CD4-positive, CD25-positive, alpha-beta regulatory T cell (primary cell): ENCODE measurements at places on chromosomes 11 and 22. TPM values are rescaled to one million over a fixed set of nuclear protein-coding genes. Genes with fewer than 3 reads are reported as not detected.

- H3K27ac ChIP-seq: no peak overlapping the region
- H3K27me3 ChIP-seq: no peaks in the 10 kb centered on the region
- H3K4me3 ChIP-seq: no peak overlapping the region
- H3K4me1 ChIP-seq: no peaks in the 10 kb centered on the region
These were observed 77.1 kb downstream of the TP53I11 start for GRCh38 chr11:44873537-44873936.

DNA sequence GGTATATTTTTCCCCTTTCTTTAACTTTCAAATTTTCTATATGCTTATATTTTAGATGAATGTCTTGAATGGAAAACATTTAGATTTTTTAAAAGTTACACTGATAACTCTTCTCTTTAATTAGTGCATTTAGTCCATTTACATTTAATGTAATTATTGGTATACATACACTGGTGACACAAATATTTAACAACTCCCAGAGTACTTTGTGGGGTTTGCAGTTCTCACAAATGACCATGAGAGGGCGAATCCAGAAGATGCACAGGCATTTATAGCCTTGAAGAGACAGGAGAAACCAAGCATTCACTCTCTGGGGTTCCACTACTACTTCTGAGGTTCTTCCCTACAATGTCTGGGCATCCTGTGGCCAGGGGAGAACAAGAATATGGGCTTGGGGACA is 125.1 kb downstream of the TIMP3 start:
- no peaks in the 10 kb centered on the region for H3K27me3 ChIP-seq
- H3K27ac ChIP-seq: no peak overlapping the region
- no peak overlapping the region for H3K4me3 ChIP-seq
- no peaks in the 10 kb centered on the region for H3K36me3 ChIP-seq

DNA sequence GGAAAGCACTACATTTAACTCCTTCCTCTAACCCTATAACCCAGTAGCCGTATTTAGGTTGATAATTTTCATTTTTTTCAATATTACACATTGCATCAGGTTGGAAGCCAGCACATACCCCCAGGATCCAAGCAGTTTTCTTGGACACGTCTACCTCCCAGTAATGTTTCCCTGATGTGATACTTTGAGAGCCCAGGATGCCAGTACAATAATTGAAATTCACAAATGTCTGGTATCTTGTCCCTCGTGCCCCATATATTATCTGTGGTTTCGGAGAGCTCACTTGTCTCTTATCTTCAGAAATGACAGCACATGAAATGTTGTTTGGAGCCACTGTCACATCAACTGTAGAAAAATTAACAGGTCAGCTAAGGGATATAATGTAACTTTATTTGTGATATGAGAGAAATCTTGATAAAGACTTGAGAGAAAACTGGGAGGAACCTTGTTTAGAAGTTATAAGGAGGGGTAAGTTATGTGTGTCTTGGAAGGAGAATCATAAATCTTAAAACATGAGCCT is 19.8 kb downstream of the TRIM5 start:
- no peak overlapping the region for H3K27ac ChIP-seq
- peaks cover 33% of the 10 kb centered on the region for H3K36me3 ChIP-seq
- no peaks in the 10 kb centered on the region for H3K27me3 ChIP-seq
- no peaks in the 10 kb centered on the region for H3K4me1 ChIP-seq
- H3K4me3 ChIP-seq: no peak overlapping the region

DNA sequence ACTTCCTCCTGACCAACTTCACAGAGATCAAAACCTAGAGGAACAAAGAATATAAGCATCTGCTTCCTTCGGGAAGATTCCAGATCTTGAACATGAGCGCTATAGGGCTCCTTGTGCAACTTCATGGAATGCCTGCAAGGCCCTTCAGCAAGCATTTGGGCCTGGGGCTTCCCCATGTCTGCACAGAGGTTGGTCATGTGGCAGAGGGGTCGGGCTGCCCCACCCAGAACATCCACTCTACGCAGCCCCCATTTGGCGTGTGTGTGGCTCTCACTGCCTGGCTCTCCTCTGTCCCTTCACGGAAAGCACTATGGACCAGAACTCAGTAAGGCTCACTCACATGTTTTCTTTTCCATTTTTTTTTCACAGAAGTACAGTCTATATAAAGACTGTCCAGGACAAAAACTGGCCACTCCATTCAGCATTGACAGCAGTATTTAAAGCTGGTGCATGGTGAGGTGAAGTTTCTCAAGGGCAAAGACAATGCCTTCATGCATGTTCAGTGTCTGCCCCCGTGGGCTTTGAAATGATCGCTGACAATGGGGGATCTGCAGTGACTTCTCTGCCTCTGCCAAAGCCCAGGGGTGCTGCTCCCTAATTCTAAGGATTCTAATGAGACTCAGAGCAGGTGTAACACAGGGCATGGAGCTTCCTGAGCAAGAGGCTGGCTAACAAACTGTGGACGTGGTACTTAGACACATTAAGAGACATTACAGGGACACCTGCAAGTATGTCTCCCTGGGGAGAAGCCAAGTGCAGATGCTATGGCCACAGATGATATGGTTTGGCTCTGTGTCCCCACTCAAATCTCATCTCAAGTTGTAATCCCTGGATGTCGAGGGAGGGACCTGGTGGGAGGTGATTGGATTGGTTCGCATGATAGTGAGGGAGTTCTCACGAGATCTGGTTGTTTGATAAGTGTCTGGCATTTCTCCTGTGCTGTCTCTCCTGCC is 66.5 kb upstream of the PITPNB start:
- H3K36me3 ChIP-seq: no peaks in the 10 kb centered on the region
- H3K4me1 ChIP-seq: no peaks in the 10 kb centered on the region
- H3K27ac ChIP-seq: no peak overlapping the region
- no peaks in the 10 kb centered on the region for H3K27me3 ChIP-seq

DNA sequence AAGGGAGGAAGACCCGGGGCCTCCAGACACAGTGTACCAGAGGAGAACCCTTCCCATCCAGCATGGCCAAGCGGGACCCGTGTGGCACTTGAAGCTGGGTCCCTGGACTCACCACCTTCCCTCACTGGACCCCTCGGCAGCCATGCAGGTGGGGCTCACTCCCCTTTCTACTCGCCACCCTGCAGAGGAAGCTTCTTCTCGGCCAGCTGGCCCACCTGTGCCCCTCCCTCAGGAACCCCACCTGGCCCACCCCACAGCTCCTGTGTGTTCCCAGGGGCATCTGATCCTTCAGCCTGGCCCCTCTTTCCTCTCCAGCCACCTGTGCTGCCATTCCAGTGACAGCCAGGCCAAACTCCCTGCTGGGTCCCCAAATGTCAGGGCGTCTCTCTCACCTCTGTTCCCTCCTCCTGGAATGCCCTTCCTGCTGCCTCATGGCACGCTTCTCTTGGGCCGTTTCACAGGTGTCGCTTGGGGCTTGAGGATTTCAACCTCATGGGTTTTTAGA is 38.0 kb downstream of the IGF2 start:
- H3K27me3 ChIP-seq: no peaks in the 10 kb centered on the region
- H3K4me1 ChIP-seq: no peaks in the 10 kb centered on the region
- no peak overlapping the region for H3K27ac ChIP-seq
- no peak for DNase-seq

Gene BIK
- 8.7 TPM for polyA plus RNA-seq

Gene CASP5
- polyA plus RNA-seq: not detected

Gene JAM3
- 3.3 TPM for polyA plus RNA-seq

DNA sequence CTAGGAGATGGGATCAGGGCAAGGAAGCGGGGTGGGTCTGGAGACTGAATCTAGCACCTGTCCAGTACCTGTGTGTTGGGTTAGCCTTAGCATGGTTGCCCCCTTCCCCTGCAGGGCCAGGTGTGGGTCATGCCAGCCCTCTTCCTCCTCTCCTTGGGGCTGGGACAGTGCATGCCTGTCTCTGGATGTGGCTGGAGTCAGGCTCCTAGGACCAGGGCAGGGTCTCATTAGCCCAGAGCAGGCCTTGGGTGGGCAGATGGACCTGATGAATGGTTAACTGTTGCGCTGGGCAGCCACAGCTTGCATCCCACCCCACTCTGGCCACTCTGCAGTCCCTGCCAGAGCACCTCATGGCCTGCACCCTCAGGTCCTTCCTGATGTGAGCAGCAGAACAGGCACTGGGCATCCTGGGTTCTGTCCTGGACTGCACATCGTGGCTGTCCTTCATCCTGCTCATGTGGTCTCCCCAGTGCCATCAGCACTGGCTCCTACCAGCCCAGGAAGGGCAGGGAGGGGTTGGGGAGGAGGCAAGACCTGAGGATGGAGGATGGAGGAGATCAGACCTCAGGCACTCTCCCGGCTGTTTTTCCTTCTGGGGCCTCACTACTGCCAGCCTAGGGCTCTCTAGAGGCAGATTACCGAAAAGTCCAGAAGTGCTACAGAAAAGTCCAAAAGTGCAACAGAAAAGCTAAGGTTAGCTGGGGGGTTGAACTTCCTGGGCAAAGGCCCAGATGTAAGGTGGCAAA is 12.8 kb upstream of the CHRM1 start:
- H3K4me1 ChIP-seq: no peaks in the 10 kb centered on the region
- no peaks in the 10 kb centered on the region for H3K36me3 ChIP-seq
- H3K27me3 ChIP-seq: no peaks in the 10 kb centered on the region
- no peak overlapping the region for H3K4me3 ChIP-seq
- DNase-seq: no peak
- no peak overlapping the region for H3K27ac ChIP-seq

GRCh38 chr22:46364341-46365165 is 29.0 kb downstream of the TRMU start:
- peaks cover 4% of the 10 kb centered on the region for H3K4me1 ChIP-seq
- H3K4me3 ChIP-seq: no peak overlapping the region
- no peak for DNase-seq
- no peaks in the 10 kb centered on the region for H3K27me3 ChIP-seq
- no peaks in the 10 kb centered on the region for H3K36me3 ChIP-seq
- H3K27ac ChIP-seq: no peak overlapping the region

DNA sequence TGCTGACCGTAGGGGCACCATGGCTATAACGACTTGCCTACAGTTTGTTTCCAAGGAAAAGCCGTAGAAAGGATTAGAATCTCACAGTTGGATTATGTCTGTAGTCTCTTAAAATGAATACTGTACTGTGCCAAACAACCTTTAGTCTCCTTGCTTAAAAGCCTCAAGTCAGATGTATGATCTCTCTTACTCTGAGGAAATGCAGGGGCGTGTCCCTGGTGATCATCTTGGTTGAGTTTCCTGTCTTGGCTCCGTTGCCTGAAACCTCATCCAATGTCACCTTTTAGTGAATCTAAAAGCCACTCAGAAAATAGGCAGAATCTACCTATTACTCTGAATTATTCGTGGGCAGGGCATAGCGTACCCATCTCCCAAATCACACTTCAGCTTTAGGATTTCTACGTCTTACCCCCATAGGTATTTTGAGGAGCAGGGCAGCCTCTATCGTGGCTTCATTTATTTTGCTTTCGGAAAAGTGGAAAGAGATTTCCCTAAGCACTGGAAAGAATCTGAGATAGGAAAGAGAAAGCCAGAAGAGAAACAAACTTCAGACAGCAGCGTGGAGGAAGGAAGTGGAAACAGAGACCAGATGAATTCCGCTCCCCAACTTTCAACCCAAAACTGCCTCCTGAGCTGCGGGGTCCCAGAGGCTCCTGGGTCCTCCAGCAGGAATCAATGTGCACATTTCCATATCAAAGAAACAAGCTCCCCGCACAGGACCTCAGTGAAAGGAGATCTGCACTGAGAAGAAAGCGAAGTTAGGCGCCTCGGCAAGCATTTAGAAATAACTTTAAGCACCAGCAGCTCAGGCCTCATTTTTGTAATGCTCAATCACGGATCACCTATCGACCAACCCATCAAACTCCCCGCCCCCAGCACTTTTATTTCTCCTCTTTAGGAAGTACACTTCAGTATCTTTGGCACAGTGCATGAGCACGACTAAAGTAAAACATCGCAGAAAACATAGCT is 245.8 kb downstream of the ETS1 start:
- DNase-seq: peak; percentile 53
- H3K4me1 ChIP-seq: peaks cover 62% of the 10 kb centered on the region
- no peaks in the 10 kb centered on the region for H3K27me3 ChIP-seq
- peak overlapping the region; percentile 90 for H3K27ac ChIP-seq
- no peaks in the 10 kb centered on the region for H3K36me3 ChIP-seq

DNA sequence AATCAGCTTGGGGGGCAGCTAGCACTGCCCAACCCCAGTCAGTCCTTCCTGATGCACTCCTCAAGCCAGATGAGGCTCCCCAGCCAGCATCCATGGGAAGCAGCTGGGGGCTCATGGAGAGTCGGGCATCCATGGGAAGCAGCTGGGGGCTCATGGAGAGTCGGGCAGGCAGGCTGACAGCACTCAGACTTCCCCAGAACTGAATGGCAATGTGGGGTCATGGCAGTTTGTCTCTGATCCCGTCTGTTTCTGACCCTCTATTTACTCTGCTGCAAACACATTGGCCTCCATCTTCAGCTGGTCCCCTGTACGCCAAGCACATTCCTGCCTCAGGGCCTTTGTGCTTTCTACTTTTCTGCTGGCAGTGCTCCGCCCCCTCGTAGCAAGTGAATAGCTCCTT is 314.8 kb downstream of the NTM start:
- no peaks in the 10 kb centered on the region for H3K36me3 ChIP-seq
- no peaks in the 10 kb centered on the region for H3K27me3 ChIP-seq
- DNase-seq: no peak
- H3K4me1 ChIP-seq: peaks cover 3% of the 10 kb centered on the region

DNA sequence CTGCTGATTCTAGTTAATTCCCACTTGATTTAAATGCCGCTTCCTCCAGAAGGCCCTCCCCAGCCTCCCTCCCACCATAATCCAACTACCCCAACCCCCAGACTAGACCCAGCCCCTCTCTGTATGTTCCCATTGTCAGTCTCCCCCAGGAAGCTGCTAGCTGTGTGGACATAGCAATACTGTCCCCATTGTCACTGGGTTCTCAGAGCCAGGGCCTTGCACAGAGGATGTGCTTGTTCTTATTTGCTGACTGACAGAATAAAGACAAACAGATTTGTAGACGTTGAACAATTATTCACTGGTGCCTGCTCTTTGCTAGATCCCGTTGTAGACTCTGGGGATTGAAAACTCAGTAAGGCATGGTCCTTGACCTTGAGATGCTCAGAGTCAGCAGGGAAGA is 45.7 kb upstream of the NAV2 start:
- no peak overlapping the region for H3K27ac ChIP-seq
- DNase-seq: no peak
- H3K4me1 ChIP-seq: no peaks in the 10 kb centered on the region
- H3K36me3 ChIP-seq: no peaks in the 10 kb centered on the region
